ELR (cell line): ENCODE measurements at places on chromosomes 11 and 22.

- peak; percentile 10 for DNase-seq
These were observed 6.6 kb upstream of the ASCL2 start for GRCh38 chr11:2277008-2277346.

DNA sequence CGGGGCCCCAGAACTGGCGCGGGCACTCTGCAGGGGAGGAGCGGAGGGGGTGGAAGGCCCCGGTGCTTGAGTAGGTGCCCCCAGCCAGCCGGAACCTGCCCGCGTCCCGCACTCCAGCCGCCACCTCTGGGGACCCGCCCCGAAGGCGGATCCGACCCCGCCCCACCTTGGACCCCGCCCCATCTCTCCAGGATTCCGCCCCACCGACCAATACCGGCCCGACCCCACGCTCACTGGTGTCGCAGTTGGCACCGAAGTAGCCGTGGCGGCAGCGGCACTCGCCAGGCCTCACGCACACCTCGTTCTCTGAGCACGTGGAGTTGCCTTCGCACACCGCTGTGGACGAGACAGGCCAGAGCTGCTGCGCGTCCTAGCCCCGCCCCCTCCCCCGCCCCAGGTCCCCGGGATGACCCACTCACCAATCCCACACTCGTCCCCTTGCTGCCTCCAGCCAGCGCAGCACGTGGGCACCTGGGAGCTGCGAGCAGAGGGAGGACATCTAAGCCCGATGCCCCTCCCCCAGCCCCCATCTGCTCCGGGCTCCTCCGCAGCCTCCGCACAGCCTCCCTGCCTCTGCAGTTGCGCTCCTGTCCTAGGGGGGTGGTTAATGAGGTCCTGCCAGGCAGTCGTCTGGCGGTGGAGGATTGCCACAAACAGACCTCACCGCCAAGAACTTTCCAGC is 6.0 kb downstream of the SCARF2 start:
- no peak for DNase-seq

DNA sequence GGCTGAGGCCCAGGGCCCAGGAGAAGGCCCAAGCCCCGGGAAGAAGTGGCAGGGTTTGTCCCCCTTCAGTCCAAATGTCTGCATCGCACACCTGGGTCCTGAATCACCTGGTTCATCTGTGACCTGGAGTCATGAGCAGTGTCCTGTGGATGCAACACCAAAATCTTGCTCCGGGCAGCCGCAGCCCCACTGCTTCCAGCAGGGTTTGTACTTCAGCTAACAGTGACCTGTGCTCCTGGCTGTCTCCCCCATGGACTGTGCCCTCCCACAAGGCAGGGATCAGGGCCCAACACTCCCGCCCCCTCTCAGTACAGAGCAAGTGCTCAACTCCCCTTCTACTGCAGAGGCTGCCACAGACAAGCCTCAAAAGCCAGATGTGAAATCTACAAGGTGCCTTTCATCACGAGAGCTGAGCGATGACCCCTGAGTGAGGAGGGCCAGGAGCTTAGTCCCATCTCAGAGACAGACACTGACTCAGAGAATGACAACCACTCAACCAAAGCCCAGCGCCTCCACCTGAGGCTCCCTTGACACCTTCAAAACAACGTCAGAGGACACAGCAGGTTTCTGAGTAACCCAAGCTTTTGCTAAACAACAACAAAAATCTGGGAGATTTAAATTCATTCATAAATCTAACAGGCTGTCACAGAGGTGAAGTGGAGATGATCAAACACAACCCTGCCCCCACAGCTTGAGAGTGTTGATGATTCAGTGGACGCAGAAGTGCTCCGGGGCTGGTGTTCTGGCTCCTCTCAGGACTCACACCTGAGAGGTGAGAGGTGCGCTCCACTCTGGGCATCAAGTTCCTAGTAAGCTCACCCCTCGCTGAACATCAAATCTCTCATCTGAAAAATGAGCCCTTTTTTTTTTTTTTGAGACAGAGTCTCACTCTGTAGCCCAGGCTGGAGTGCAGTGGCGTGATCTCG is 3.4 kb downstream of the KIAA0930 start:
- DNase-seq: no peak

GRCh38 chr11:65036931-65037330 is 4.1 kb upstream of the SAC3D1 start:
- DNase-seq: no peak

DNA sequence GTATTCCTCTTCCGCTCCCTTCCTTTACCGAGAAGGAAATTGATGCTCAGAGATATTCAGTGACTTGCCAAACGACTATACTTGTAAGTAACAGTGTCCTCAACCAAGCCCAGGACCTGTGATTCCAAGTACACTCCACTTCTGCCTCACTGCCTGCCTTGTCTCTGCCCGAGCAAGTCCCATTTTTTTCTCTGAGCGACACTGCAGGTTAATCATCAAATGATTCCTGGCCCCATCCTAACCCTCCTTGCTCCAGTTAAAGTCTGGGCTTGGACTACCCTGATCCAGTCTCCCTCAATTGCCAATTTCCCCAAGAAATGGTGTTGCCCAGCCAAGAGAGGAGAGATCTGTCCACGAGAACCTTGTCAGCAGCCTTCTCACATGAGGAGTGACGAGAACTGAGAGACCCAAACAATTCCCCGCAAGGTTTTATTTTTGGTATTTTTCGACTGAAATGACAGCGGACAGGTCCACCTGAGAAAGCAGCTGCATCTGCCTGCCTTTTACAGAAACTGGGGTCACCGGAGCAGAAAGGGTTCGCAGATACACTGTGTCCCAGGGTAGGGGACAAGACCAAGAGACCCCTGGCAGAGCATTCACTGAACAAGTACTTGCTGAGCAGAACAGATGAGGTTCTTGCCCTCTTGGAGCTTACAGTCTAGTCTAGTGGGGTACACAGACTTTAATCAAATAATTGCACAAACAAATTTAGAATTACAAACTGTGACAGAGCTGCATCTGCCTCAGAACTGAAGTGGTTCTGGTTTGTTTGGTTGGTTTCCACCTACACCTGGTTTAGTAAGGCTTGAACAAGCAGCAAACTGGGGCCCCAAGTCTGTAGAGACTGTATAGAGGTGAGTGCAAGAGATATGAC is 11.4 kb downstream of the POU2AF1 start:
- DNase-seq: no peak

GRCh38 chr11:5597953-5598352 is 1.5 kb downstream of the TRIM6 start:
- DNase-seq: no peak

GRCh38 chr11:120066738-120067437 is 71.0 kb downstream of the TRIM29 start:
- DNase-seq: no peak

DNA sequence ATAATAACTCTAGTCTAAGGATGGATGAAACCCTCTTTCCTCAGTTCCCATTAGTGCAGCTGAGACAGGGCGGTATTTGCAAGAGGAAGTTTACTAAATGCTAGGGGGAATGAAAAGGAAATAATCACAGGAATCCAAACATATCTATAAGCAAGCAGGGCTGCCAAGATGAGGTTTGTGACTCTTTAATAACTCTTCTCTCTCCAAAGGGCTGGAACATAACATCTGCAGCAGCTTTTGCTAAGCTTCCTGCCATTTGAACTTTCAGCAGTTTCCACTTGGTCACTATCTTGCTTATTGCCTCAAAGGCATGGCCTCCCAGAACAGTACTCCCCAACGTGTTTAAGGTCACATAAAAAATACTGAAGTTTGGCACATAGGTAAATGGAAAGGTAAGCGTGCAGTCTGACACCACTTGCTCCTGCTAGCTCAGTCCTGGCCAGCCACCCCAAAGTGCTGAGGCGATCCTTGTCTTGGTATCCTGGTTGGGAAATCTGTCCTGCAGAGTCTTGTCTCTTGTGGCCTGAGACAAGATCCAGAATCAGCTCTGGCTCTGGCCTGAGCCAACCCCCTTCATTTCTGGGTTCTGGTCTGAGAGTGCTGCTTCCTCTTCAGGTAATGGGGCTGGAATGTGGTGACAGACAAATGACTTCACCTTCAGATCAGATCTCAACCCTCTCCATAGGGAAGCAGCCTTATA is 81.8 kb downstream of the KCNC1 start:
- DNase-seq: no peak

DNA sequence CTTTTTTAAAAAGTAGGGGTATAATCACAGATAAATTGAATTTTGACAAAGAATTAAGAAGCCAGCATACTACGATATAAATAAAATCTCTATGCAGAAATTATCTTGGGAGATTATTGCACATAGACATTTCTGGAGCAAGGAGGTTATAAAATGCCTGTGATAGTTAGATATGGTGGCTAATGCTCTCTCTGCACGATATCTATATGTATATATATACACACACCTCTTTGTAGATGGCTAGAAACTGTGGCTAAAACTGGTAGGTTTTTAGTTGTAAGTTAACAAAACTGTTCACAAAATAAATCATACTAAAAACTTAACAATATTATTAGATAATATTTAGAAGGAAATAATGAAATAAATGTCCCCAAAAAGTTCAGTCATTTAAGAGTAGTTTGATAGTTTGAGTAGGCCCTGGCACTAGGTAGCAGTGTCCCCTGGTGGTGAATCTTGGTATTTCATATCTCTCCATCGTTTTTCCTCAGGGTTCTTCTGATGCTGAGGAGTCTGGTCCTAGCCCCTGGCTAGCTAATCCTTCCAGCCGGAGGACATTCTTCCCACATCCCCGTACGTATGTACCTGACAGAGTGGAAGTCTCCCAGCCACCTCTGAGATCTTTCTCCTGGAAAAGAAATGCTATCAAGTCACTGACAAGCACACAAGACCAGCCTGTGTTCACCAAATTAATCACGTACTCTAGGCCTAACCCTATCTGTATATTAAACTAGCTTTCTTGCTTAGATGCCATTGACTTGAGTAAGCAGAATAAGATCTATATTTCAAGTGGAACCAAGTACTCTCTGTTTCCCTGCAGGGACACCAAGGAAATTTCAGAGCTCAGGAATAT is 32.2 kb downstream of the ART5 start:
- peak; percentile 56 for DNase-seq

GRCh38 chr22:27727673-27728451 is 73.7 kb downstream of the MN1 start:
- no peak for DNase-seq

DNA sequence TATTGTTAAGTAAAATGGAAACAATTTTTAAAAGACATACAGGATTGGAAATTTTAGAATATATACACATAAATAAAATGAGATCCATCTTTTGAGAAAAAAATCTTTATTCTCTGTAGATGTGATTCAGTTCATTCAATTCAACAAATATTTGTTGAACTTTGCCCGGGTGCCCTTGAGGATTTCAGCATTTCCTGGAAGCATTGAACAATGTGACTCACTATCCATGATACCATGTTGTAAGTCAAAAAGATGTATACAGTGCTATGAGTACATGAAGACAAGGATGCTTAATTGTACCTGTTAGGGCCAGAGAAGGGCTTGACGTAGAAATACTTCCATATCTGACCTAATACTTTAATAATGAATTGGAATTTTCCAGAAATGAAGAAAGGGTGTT is 353.7 kb downstream of the METTL15 start:
- peak; percentile 60 for DNase-seq

- DNase-seq: peak; percentile 49
These were observed 37.6 kb downstream of the ZNF195 start for GRCh38 chr11:3341298-3341697.

- DNase-seq: no peak
These were observed 82.7 kb upstream of the EED start for GRCh38 chr11:86161837-86162236.

GRCh38 chr22:33056690-33057089 is 1.5 kb downstream of the SYN3 start:
- DNase-seq: no peak

GRCh38 chr11:34639545-34639944 is 18.7 kb downstream of the EHF start:
- no peak for DNase-seq

- DNase-seq: no peak
These were observed 9.6 kb upstream of the EMID1 start for GRCh38 chr22:29195964-29196666.

DNA sequence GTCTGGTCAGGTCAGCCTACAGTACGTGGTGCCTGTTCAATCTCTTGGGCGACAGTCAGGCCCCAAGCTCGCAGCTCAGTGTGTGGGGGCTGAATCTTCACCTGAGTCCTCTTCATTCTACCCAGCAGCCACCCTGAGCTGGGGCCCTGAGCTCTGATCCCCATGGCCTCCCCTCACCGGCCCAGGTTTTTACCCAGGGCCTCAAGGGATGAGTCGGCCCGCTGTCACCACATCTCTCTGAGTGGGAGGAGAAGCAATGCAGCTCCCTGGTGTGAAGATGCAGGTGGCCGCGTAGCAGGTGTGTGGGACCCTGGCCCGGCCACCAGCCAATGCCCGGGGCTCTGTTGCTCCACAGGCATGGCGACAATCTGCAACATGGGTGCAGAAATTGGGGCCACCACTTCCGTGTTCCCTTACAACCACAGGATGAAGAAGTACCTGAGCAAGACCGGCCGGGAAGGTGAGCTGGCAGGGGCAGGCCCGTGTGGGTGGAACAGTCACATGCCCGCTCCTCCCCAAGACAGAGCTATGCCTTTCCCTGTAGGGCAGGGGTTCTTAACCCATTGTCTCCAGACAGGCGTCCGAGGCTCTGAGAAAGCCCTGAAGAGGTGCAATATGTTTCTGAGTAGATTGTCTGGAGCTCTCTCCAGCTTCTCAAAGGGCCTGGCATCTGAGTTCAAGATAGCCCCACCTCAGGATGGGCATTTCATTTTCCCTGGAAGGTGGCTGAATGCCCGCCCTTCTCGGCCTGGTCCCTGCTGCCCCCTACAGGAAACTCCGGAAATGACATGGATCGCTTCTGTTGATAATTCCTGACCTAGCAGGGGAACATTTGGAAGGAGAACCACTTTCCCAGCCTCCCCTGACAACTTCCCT is 26.9 kb downstream of the POLR3H start:
- peak; percentile 73 for DNase-seq

- DNase-seq: no peak
These were observed 527.4 kb downstream of the BRD1 start for GRCh38 chr22:49300241-49300640.

DNA sequence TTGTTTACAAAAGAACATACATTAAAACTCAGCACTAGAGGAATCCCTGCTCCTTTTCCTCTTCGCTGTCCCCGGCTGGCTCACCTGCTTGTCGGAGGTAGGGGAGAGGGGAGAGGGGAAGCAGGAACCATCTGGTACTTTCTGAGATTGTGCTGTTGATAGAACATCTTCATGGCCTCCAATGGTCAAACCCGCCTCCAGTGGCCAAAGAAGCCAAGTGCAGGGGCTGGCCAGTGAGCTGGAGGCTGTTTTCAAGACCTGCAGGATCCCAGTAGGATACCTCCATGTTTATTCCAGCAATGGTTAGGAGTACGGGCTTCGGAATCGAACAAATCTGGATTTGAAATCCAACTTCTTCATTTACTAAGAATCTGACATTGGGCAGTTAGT is 92.6 kb downstream of the PKNOX2 start:
- DNase-seq: peak; percentile 23

GRCh38 chr22:44496844-44497217 is 1.2 kb downstream of the RTL6 start:
- DNase-seq: no peak

DNA sequence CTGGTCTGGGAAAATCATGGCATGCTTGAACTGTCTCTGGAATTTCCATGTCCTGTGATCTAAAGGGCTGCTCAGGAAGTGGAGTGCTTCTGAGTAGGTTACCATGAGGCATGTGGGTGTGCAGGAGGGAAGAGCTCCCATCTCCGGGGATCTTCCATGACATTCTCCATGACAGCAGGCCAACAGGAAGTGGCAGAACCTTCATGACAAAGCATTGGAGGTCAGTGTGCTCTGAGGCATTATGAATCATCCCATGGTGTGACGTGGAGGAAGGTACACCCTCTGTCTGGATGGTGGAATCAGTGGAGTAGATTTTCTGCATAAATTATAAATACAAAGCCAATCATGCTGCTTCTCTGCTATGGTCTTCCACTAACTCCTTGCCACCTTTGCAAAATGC is 139.6 kb upstream of the E2F8 start:
- DNase-seq: peak; percentile 96

GRCh38 chr22:42613872-42614301 is 796 bp downstream of the POLDIP3 start:
- peak; percentile 51 for DNase-seq
